ENCODE measurements at places on chromosomes 6 and 20.

GRCh38 chr20:36117638-36118037, 36.9 kb upstream of the EPB41L1 start:
- no peak for DNase-seq

- peak; percentile 50 for DNase-seq
Measured at GRCh38 chr6:150169609-150170008, 26.8 kb downstream of the PPP1R14C start.

- no peak for DNase-seq
Measured at GRCh38 chr6:39496915-39497314, 174.4 kb upstream of the KCNK16 start.

DNA sequence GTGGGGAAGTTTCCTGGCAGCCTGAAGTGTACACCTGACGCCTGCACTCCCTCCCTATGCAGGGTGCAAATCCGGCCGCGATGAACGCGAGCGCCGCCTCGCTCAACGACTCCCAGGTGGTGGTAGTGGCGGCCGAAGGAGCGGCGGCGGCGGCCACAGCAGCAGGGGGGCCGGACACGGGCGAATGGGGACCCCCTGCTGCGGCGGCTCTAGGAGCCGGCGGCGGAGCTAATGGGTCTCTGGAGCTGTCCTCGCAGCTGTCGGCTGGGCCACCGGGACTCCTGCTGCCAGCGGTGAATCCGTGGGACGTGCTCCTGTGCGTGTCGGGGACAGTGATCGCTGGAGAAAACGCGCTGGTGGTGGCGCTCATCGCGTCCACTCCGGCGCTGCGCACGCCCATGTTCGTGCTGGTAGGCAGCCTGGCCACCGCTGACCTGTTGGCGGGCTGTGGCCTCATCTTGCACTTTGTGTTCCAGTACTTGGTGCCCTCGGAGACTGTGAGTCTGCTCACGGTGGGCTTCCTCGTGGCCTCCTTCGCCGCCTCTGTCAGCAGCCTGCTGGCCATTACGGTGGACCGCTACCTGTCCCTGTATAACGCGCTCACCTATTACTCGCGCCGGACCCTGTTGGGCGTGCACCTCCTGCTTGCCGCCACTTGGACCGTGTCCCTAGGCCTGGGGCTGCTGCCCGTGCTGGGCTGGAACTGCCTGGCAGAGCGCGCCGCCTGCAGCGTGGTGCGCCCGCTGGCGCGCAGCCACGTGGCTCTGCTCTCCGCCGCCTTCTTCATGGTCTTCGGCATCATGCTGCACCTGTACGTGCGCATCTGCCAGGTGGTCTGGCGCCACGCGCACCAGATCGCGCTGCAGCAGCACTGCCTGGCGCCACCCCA, 1.2 kb downstream of the GPR6 start:
- no peak for DNase-seq

DNA sequence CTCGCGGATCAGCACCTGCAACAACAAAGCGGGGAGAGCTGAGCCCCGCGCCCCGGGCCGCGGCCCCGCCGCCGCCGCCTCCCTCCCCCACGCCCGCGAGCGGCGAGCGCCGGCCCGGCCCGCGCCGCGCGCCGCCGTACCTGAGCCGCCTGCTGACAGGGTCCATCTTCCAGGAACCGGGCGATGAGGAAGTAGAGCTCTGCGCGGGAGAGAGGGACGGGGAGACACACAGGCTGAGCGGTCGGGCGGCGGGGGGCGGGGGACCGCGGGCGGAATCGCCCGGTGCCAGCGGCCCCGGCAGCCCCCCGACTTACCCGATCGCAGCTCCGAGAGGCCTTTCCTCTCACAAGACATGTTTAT, 359 bp downstream of the PHIP start:
- DNase-seq, result peak; percentile 88

GRCh38 chr20:53255102-53255710, 283.0 kb downstream of the TSHZ2 start:
- DNase-seq, result no peak

Data from OCI-M1 (cell line).